ENCODE measurements at places on chromosomes 4 and X.

GRCh38 chrX:119880552-119881437, 9.2 kb downstream of the NDUFA1 start:
- peak; percentile 65 for DNase-seq

DNA sequence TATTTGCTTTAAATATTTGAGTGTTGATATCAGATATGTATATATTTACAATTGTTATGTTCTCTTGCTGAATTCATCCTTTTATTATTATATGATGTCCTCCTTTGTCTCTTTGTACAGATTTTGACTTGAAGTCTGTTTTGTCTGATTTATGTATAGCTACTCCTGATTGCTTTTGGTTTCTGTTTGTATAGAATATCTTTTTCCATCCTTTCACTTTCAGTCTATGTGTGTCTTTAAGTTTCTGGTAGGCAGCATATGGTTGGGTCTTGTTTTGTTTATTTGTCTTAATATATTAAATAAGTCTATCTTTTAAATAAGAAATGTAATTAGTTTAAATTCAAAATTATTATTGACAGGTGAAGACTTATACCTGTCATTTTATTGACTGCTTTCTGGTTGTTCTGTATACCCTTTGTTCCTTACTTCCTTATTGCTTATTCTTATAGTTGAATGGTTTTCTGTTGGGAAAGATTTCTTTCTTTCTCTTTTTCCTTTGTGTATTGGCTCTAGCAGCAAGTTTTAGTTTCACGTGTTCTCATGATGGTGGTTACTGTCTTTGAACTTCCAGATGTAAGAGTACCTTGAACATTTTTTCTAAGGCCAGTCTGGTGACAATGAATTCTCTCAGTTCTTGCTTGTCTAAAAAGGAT, 31.1 kb downstream of the RAB28 start:
- DNase-seq, result no peak

DNA sequence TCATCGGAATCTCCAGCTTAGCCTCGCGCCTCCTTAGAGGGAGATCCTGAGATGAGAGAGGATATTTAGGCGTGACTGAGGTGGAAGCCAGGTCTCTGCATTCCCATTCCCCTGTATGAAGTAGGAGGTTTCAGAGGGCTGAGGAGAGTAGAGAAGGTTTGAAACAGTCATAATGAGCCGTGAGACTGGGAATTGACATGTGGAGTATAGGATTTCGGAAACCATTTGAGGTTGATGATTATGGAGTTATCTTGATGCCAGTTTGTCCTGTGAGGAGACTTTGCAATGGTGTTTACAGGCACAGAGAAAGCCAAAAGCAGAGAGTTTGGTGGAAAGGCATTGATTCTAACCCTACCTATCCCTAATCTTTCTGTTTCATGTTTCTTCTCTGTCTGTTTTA, 2.0 kb downstream of the CHST7 start:
- no peak for DNase-seq

DNA sequence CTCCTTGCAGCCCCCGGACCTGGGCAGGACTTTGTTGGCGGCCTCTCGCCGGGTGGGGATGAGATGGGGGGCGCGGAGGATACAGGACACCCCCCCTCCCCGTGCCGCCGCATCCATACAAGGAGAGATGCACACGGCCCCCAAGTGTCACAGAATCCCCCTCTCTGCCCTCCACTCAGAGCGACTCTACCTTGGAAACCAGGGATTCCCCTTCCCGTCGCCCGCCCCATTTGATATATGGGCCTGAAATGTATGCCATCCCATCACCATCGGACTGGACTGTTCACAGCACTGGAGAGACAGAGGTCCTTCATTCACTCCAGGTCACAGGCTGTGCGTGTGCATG, 426 bp downstream of the PORCN start:
- DNase-seq, result no peak

- no peak for DNase-seq
Measured at GRCh38 chrX:31255310-31256033, 183.6 kb upstream of the FTHL17 start.

GRCh38 chrX:120781403-120781802, 94.3 kb downstream of the CT47B1 start:
- DNase-seq, result no peak

- DNase-seq, result no peak
Measured at GRCh38 chr4:104756837-104757236, 262.1 kb upstream of the CXXC4 start.

- no peak for DNase-seq
Measured at GRCh38 chr4:26058537-26058936, 144.5 kb downstream of the SMIM20 start.

- DNase-seq, result no peak
Measured at GRCh38 chr4:153502584-153502983, 36.4 kb downstream of the TMEM131L start.

DNA sequence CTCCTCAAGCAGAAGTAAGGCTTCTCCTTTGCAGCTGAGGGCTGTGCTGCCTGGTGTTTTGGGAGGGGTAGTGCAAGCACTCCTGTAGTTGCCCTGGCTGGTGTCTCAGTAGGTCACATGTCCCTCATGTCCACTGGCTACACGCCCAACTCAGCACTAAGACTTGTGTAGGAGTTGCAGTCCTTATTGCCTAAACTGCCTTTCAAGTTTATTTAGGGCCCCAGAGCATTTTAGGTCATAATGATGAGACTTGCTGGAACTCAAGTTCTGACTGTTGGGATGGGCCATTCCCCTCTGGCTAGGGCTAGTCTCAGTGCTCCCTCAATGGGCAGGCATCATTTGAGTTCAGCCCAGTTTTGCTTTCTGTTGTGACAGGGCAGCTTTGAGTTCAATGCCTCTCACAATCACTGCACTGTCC, 44.1 kb downstream of the PPM1K start:
- no peak for DNase-seq

- no peak for DNase-seq
Measured at GRCh38 chr4:183987987-183988392, 82.9 kb downstream of the STOX2 start.

DNA sequence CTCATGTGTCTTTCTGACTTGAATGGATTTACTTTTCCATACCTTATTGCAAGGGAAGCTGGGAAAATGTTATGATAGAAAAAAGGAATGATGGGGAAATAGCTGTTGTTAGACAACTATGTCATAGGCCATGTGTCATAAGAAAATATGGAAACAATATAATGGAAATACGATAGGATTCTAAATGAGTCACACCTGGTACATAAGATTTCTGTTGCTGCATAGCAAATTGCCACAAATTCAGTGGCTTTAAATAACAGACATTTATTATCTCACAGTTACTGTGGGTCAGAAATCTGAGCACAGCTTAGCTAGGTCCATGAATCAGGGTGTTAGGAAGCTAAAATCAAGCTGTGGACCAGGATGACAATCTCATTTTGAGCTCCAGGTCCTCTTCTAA, 44.6 kb upstream of the ANKRD50 start:
- no peak for DNase-seq

- DNase-seq, result no peak
Measured at GRCh38 chr4:84623661-84624060, 40.7 kb downstream of the CDS1 start.

GRCh38 chr4:88230461-88230891, 53.9 kb downstream of the PPM1K start:
- DNase-seq, result no peak

GRCh38 chr4:77232653-77233052, 75.6 kb downstream of the CCNG2 start:
- peak; percentile 14 for DNase-seq

DNA sequence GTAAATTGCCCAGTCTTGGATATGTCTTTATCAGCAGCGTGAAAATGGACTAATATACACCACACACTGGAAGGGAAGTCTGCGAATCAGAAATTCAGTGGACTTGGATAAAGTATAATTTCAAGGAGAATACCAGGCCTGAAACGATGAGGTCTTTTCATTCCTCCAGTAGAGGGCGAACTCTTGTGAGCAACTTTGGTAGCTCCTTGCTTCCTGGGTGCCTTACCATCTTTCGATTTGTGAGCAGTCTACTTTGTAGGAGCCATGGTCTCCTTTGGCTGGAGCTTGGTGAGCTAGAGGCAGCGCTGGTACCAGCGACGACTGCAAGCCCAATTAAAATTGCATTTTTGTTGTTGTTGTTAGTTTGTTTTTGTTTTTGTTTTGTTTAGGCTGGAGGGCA, 791.9 kb downstream of the FAT4 start:
- peak; percentile 3 for DNase-seq
